Lower lobe of right lung (tissue), 2 donors: ENCODE measurements at places on chromosomes 7 and 10. TPM values are rescaled to one million over a fixed set of nuclear protein-coding genes. Genes with fewer than 3 reads are reported as not detected.

Gene ZNF117
- total RNA-seq = 22.0 TPM

Gene SEPTIN14
- total RNA-seq = not detected

- peaks cover 32% of the 10 kb centered on the region for H3K36me3 ChIP-seq
- H3K4me3 ChIP-seq = no peak overlapping the region
- H3K4me1 ChIP-seq = peaks cover 79% of the 10 kb centered on the region
- H3K27ac ChIP-seq = peak overlapping the region; percentile 27
- no peaks in the 10 kb centered on the region for H3K27me3 ChIP-seq
These were observed 60.7 kb downstream of the ZMIZ1 start for GRCh38 chr10:79129361-79129997.

GRCh38 chr10:33861016-33861704, 526.7 kb upstream of the NRP1 start:
- H3K27me3 ChIP-seq = no peaks in the 10 kb centered on the region
- DNase-seq = no peak
- no peak overlapping the region for H3K27ac ChIP-seq
- no peak overlapping the region for H3K4me3 ChIP-seq
- no peaks in the 10 kb centered on the region for H3K4me1 ChIP-seq

- H3K36me3 ChIP-seq = no peaks in the 10 kb centered on the region
- H3K27me3 ChIP-seq = no peaks in the 10 kb centered on the region
- no peak for DNase-seq
- H3K27ac ChIP-seq = no peak overlapping the region
These were observed 5.7 kb downstream of the AUTS2 start for GRCh38 chr7:69603937-69604494.

DNA sequence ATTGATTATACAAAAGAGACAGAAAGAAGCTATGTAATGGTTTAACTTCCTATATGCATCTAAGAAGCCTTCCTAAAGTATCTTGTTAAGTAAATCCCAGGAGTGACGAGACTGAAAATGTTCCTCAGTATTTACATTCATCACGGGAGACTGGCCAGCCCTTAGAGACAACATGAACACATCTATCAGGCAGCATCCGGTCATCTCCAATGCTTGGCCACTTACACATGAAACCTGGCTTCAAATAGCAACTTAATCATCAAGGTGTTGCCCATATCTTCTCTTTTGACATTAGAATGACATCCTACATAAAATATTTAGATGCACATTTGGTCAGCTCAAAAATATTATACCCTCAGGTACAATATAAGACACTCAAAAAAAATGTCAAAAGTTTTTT, 33.8 kb downstream of the ERCC6 start:
- peaks cover 35% of the 10 kb centered on the region for H3K36me3 ChIP-seq
- no peak overlapping the region for H3K4me3 ChIP-seq
- no peaks in the 10 kb centered on the region for H3K4me1 ChIP-seq
- H3K27me3 ChIP-seq = no peaks in the 10 kb centered on the region

DNA sequence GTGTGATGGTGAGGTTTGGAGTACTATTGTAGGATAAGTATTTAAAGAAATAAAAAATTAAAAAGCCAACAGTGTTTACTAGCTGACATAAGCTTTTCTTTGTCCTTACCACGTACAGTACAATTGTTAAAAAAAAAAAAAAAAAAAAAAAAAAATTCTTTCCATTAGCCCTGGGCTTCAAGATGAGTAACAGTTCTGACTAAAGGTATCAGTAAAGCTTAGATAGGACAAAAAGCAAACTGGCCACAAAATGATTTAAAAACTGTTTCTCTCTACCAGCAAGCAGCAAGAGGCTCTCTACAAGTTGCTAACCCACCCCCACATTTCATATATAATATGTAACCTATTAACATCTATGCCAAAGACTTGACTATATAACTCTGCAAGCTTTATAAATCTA, 17.5 kb downstream of the HYCC1 start:
- H3K36me3 ChIP-seq = no peaks in the 10 kb centered on the region
- no peaks in the 10 kb centered on the region for H3K27me3 ChIP-seq
- no peak overlapping the region for H3K27ac ChIP-seq
